ENCODE measurements at places on chromosomes 4 and X. TPM values are rescaled to one million over a fixed set of nuclear protein-coding genes. Genes with fewer than 3 reads are reported as not detected.

The DMP1 gene
- not detected for total RNA-seq

The TRIM75 gene
- total RNA-seq, result not detected

The UBE2K gene
- 68.5 TPM for total RNA-seq

The ATOH1 gene
- total RNA-seq, result not detected

The ABLIM2 gene
- 2.7 TPM for total RNA-seq

The SLC4A4 gene
- 4.9 TPM for total RNA-seq

The BMX gene
- not detected for total RNA-seq

The WDR44 gene
- total RNA-seq, result 12.5 TPM

The ATP8A1 gene
- 13.0 TPM for total RNA-seq

The EDA gene
- total RNA-seq, result 9.2 TPM

The MAGEB10 gene
- total RNA-seq, result not detected

The HSPA4L gene
- 5.2 TPM for total RNA-seq

The LUZP4 gene
- not detected for total RNA-seq

The FAM9B gene
- not detected for total RNA-seq

The XAGE2 gene
- 23.0 TPM for total RNA-seq

The OPRPN gene
- total RNA-seq, result not detected

The NDP gene
- 0.66 TPM for total RNA-seq

The XK gene
- total RNA-seq, result 0.51 TPM

The RXFP1 gene
- not detected for total RNA-seq

The MGAT4D gene
- total RNA-seq, result not detected

The UGT2B10 gene
- total RNA-seq, result not detected

The USP38 gene
- total RNA-seq, result 20.9 TPM

The CENPI gene
- total RNA-seq, result 7.7 TPM

The SLBP gene
- total RNA-seq, result 45.8 TPM

The GSPT2 gene
- total RNA-seq, result 15.9 TPM

The PAQR3 gene
- 19.8 TPM for total RNA-seq

The PSAPL1 gene
- not detected for total RNA-seq

All from mesothelial cell of epicardium (in vitro differentiated cells).